ENCODE measurements at places on chromosomes 6 and 20.

DNA sequence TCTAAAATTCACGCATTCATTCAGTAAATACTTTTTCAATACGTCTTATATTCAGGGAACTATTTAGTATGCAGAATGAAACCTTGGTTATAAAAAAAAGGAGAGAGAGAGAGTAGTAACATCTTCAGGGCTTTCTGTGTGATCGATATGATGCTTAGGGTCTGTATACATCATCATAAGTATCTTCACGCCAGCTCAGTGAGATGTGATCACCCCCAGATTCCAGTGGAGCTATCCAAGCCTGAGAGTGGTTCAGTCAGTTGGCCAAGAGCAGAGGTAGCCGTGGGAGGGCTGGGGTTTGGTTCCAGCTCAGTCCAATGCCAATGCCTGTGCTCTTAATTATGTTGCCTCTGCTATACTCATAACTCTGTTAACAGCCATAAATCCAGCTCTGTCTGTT is 8.6 kb downstream of the CD83 start:
- no peak for DNase-seq

DNA sequence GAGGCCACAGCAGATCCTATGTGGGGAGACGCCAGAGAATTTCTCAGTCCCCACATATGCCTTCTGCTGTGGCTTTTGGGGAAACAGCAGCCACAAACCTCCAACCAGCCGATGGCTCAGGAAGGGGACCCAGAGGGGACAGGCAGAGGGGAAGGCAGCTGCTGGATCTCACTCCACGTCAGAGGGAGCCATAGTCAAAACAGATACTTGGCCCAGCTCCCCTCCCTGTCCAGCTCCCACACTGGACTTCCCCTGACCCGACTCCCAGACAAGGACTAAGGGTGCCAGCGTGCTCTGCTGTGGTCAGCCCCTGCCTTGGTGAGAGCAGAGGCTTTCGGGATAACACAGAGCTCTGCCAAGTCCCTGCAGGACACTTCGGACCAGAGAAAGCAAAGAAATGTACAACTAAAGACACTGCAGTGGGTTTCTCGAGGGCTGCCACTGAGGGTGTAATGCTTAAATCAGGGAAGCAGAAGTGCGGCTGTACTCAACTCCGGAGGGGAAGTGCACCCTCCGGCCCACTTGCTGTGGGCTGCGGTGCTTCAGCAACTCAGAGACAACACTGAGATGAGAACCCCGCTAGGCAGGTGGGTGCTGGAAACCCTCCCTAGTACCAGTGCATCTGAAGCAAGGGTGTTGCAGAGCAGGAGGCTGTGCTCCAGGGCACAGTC is 47.2 kb downstream of the RRBP1 start:
- DNase-seq = no peak

DNA sequence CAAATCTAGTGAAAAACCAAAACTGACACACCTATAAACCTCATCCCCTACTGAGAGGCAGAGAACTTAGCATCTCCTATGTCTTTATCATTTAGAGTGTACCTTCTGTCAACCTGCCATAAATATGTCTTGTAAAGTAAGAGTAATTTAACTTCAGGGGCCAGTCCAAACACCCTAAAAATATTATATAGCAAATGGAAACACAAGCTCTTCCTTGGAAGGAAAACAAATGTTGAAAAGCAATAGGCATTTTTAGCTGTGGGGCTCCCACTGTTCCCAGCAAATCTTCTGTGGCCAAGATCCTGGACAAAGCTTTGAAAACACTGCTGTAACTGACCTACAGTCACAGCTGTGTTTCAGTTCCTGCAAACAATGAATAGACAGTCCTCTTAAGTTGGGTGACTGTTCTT is 140.0 kb upstream of the RNF217 start:
- no peak for DNase-seq

DNA sequence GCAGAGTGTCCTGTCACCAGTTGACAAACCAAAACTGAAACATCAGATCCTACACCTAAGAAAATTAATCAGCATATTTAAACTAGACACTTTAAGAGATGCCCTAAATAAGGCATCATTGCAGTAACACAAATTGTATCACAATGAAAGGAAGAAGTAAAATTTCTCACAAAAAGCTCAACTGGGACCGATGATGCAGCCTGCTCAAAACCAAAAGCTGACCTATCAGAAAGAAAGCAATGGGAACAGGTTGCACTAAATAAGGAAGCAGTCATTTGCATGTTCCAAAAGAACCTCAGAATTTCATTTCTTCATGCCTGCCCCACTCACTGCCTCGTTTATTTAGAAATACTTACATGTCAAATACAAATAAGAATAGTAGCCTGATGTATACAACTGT is 12.1 kb downstream of the HIVEP2 start:
- no peak for DNase-seq

DNA sequence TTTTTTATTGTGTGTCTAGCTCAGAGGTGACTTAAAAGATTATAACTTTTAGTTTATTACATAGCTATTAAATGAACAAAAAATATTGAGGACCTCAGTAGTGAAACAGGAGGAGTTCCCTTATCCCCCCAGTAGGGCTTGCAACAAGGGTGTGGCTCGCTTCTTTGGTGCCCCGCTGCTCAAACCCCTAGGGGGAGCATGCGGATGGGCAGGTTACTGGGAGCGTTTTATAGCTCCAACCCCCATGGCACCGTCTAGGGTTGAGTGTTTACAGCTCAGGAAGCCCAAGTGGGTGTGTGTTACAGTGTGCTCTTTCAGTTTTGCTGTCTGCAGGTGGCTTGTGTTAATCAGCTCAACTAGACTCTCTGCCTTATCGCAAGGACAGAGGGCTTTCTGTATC is 1513.7 kb downstream of the GRIK2 start:
- DNase-seq = no peak

- no peak for DNase-seq
These were observed 94.5 kb downstream of the BACH2 start for GRCh38 chr6:90202156-90202555.
